ENCODE measurements at places on chromosomes 7 and 10. TPM values are rescaled to one million over a fixed set of nuclear protein-coding genes. Genes with fewer than 3 reads are reported as not detected.

Gene ZNF467
- total RNA-seq, result 35.3 TPM

Gene GNAT3
- total RNA-seq, result not detected

Gene CTAGE8
- total RNA-seq, result 4.9 TPM

Gene PHYHIPL
- not detected for total RNA-seq

Gene EBLN1
- not detected for total RNA-seq

Gene ELAPOR2
- 127 TPM for total RNA-seq

Gene ABCF2
- 26.3 TPM for total RNA-seq

Gene DIP2C
- total RNA-seq, result 17.3 TPM

DNA sequence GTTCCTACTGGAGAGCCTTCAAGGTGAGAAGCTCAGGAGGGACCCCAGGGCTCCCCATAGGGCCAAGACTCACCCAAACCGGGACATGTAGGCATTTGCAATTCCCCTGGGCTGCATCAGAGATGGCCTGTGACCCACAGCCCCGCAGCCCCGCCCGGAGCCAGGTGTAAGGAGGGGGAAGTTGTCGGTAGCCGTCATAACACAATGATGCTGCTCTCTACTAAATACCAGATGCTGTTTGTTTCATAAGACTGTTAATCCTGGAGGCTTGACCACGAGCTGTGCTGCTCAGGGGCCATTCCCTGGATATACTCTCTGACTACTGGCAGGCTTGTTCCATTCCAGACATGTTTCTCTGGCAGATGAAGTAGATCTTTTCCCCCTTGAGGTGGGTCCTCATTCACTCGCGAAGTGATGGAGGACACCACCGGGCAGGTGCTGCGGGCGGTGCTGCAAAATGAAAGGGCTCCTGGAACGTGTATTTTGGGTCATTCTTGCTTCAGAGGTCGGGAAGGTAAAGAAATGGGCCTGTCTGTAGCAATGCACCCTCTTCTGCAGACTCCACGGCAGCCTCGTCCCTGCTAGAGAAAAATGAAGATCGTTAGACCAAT lies 61.1 kb downstream of the MKI67 start:
- no peak for DNase-seq

DNA sequence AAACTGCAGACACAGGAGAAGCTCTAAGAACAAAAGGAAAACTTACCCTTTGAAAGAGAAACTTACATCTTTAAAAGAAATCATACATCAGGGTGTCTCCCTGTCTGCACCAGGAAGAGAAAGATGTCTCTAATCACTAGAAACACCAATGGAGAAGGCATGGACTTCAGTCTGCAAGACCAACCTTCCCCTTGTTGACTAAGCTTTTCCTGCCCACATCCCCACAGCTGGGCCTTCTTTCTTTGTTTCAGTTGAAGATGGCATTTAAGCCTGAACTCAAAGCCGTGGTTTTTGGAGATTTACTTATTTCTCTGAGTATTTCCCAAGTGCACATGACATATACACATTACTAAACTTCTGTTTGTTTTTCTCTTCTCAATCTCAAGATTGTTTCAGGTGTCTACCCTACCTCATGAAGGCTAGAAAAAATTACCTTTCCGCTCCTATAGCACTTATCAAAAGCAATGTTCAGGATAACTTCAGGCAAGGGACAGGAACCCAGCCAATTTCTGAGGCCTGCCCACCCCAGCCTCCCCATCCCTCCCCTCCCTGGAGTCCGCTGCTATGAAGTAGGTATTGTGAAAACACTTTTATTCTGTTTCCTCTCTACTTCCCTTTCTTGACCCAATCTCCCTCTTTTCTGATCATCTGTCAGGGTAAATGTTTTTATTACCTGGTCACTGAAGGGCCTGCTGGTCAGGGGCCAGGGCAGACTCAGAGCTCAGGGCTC lies 2.8 kb upstream of the SLC29A3 start:
- DNase-seq, result no peak

DNA sequence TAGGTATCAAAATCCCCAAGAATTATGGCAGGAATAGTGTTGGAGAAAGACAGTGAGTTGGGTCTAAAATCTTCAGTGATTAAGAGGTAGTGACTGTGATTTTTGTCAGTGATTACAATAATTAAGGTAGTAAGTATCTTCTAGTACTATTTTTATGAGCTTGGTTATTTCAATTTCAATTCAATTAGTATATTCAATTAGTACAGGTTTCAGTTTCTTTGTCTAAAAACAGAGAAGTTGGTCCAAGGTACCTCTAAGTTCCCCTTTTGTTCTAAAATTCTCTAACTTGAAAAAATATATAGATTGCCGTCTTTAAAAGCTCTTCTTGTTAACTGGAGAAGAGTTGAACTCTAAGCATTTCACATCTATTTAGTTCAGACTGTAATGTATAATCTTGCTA lies 82.9 kb downstream of the OTUD1 start:
- no peak for DNase-seq

DNA sequence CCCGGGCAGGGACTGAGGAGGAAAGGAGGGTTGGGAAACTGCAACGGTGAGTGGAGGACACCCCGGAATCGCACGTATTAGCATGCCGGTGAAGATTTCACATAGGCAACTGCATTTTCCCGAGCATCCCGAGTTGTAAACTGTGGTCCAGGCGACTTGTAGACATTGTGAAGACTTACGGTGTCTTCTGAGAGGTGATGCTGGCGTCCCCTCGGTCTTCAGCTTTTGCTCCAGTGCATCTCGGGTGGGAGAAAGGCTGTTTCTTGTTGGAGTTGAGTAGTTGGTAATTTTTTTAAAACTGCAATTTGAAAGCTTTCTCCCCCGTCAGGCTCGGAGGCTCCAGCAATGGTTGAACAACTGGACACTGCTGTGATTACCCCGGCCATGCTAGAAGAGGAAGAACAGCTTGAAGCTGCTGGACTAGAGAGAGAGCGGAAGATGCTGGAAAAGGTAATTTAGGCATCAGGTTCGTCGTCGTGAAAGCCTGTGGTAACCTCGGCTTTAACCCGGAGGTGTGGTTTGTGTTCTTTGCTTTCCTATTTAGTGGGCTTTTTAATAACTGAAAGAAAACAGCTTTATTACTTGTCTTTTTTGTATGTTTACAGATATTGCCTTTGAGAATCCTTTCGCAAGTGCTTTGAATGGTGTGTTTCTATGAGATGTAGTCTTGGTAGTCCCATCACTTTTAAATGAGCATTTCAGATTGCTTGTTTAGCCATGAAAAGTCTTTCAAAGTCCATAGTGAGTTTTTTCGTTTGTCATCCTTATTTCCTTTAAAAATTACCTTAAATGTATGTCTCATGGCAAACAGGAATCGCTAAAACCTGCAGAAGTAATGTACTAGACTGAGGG lies 687 bp downstream of the HELLS start:
- DNase-seq, result no peak

GRCh38 chr10:42885491-42886270 lies 103.1 kb downstream of the BMS1 start:
- no peak for DNase-seq

DNA sequence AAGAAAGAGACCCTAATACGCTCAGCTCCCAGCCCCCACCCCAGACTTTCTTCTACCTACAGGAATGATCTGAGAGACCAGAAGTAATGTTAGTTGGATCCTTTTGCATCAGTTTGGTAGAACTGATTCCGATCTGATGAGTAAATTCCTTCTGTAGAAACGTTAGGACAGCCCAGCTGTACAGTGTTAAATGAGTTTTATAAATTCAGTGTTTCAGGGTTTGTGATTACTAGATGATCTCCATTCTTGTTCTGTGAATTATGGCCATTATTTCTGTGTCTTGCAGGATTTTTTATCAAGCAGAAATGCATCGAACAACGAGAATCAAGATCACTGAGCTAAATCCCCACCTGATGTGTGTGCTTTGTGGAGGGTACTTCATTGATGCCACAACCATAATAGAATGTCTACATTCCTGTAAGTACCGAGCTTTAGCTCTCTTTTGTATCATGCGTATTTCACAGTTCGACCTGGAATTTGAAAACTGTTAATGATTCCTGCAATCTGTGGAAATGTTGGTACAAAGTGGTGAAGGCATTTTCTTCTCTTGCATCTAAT lies 5.3 kb downstream of the BMI1 start:
- no peak for DNase-seq

GRCh38 chr7:150402671-150403321 lies 23.7 kb downstream of the ZNF775 start:
- peak; percentile 51 for DNase-seq

DNA sequence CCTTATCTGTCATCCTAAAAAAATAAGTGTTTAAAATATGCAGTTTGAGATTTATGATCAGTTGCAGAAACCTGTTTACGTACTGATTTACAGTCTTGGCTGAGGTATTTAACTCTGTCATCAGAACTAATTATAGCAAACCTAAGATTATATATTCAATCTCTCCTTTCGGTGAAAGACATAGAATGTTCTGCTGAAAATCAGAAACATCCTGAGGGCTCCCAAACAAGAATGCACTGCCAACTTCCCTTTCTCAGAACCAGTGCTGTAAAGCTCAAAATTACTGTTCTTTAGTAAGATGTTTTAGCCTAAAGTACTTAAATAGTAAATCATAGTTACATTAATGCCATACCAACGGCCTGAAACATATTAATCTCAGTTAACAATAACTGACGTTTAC lies 34.3 kb downstream of the FAM204A start:
- DNase-seq, result no peak

DNA sequence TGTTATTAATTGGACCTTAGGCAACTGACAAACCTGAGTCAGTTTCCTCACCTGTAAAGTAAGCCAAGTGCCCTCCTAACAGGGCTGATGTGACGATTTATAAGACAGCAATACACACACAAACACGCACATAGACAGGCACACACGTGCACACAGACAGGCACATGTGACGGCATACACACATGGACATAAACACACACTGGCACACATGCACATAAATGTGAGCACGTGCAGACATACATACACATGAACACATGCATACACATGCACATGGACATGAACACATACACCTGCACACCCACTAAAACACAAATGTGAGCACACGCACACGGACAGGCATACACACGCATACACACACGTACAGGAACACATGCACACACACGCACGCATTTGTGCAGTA lies 148.9 kb downstream of the PRKCQ start:
- no peak for DNase-seq

- no peak for DNase-seq
Measured at GRCh38 chr7:98472521-98472954, 71.6 kb upstream of the BAIAP2L1 start.

DNA sequence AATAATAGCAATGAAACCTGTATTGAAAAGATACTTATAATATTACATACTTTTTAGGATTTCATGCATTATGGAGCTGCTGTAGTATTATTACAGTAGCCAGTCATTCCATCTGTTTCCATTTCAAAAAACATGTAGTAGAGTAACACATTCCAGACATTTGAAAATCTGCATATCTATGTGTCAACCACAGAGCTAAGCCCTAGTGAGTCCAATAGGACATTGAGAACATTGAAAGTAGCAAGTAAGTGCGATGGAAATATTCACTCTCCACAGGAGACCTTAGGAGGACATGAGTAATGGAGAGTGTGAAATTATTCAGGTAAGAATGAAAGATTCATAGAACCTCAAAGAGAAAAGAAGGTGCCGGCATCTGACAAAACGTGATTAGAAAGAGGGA lies 15.3 kb downstream of the NSMCE4A start:
- DNase-seq, result no peak

DNA sequence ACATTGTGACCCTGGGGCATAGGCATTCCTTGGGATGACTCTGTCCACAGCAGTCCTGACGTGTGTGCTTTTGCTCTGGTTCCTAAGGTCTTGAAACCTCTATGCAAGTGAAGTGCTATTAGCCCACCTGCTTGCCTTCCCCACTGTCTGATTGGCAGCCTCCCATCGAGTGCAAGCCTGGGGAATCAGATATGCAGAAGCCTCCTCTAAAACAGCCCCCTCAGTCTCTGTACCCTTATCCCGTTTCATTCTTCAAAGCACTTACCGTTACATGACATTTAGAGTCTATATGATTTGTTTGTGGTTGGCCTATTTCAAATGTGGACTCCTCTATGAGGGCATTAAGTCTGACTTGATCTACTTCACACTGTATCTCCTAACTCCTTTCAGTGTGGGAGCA lies 4.3 kb downstream of the KIAA1217 start:
- DNase-seq, result no peak

GRCh38 chr10:31268444-31269303 lies 50.3 kb upstream of the ZEB1 start:
- no peak for DNase-seq

GRCh38 chr10:132944510-132944909 lies 2.1 kb upstream of the CFAP46 start:
- DNase-seq, result peak; percentile 46

GRCh38 chr10:118763202-118763988 lies 8.6 kb upstream of the CACUL1 start:
- no peak for DNase-seq

DNA sequence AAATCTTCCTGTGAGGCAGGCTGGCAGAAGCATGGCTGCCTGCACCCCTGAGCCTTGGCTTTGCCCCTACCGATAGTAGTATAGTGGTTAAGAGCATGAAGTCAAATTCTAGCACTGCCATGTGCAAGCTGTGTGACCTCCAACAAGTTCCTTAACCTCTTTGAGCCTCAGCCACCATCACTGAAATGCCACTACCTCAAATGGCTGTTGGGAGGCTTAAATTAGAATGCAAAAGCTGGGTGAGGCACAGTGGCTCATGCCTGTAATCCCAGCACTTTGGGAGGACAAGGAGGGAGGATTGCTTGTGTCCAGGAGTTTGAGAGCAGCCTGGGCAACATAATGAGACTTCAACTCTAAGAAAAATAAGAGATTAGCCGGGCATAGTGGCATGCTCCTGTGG lies 8.4 kb downstream of the SFRP5 start:
- DNase-seq, result peak; percentile 9

- DNase-seq, result no peak
Measured at GRCh38 chr7:141844256-141844655, 3.0 kb upstream of the PRSS37 start.

- DNase-seq, result no peak
Measured at GRCh38 chr7:81692146-81692905, 77.5 kb downstream of the HGF start.

DNA sequence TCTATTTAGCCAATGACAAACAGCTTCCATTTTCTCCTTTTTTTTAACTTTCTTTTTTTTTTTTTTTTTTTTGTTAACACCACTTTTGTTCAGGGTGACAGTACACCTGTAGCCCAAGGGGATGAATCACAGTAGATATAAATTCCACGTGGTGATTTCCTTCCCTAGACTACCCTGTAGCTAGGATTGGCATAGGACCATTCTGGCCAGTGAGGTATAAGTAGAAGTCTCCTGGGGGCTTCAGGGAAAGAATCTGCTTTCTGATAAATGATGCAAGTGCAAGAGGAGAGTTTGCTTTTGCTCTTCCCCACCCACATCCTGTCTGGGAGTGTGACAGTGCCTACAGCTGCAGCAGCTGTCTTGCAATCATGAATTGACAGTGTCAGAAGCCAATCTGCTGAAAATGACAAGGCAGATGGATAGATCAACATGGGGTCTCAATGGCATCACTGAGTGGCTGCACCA lies 63.2 kb upstream of the TOMM7 start:
- DNase-seq, result no peak

GRCh38 chr7:50560865-50561351 lies 4.3 kb downstream of the DDC start:
- DNase-seq, result no peak
